Fibroblast of skin of abdomen (primary cell): ENCODE measurements at places on chromosomes 5 and 9.

- DNase-seq, result no peak
These were observed 19.3 kb downstream of the AK8 start for GRCh38 chr9:132858751-132859150.

DNA sequence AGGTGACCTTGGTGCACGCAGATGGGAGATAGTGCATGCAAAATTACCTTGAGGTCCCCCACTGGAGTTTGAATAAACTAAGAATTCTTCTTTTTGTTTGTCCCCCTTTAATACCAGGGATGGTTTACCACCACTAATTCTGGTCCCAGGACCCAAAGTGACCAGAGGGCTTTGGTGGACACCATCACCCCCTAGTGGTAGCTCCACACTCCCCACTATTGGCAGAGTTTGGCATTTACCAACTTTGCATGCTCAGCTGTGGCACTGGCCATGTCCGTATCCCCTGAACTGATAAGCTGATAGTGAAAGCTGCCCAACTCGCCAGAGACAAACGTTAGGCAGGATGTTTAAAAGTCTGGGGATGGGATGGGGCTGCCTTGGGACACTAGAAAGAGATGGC lies 3.3 kb downstream of the ASTN2 start:
- no peak for DNase-seq

DNA sequence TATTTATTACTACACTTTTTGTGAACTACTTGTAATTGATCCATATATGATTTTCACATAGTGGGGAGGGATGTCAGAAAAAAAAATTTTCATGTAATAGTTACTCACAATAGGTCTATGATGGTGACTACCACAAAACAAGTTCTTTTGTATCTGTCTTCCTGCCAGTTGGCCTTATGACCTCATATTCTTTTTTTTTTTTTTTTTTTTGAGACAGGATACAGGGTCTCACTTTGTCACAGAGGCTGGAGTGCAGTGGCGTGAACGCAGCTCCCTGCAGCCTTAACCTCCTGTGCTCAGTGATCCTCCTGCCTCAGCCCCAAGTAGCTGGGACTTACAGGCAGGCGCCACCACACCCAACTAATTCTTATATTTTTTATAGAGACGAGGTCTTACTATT lies 10.9 kb downstream of the SEC24A start:
- DNase-seq, result no peak

DNA sequence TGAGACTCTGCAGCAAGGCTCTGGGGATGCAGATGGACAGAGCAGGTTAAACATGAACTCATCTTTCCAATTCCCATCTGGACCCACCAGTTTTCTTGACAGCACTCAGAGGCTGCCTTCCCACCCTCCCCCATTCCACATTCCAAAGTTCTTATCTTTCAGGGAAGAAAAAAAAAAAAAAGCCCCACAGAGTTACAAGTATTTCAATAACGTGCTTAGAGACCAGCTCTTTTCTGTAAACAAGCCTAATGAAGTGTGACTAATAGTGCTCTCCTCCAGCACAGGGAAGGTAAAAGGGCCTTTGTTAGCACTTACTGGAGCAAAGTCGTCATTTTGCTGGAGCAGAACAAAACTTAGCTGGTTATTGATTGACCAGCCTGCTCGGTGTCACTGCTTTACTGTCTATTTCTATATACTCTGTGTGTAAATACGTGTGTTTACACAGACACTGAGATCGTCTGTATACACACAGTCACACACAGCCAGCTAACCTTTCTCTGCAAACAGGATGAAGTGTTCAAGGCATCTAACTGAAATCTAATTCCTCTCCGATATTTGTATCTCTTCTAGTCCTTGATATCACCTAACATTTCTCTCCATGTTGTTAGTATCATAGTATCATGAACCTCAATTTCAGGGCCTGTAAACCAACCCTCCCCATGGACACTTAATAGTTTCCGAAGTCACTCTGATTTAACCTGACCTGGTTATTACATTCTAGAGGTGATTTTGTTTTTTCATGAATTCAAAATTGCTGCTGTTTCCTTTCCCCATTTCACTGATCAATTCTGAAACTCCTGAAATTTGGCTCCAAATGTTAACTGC lies 84.9 kb downstream of the ZNF608 start:
- peak; percentile 87 for DNase-seq

DNA sequence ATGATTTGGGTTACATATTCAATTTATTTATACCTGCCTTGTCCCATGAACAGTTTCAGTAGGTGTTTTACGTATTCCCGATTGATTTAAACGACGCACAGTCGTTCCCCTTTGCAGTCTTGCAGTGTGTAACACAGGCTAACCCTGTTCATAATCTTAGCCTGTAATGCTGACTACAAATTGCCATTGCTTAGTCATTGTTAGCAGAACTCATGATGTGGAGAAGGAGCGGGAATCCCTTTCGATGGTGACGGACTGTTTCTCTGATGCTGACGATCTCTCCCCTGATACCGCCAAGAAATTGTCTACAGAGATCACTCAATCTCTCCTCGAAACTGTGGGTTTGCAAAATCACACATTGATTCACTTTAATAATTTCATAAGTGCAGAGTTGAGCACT lies 93.2 kb downstream of the MRPL36 start:
- no peak for DNase-seq

- DNase-seq, result peak; percentile 65
These were observed 245.2 kb upstream of the TARS1 start for GRCh38 chr5:33195431-33196165.

- DNase-seq, result no peak
These were observed 10.0 kb downstream of the OTULINL start for GRCh38 chr5:14591548-14591947.

DNA sequence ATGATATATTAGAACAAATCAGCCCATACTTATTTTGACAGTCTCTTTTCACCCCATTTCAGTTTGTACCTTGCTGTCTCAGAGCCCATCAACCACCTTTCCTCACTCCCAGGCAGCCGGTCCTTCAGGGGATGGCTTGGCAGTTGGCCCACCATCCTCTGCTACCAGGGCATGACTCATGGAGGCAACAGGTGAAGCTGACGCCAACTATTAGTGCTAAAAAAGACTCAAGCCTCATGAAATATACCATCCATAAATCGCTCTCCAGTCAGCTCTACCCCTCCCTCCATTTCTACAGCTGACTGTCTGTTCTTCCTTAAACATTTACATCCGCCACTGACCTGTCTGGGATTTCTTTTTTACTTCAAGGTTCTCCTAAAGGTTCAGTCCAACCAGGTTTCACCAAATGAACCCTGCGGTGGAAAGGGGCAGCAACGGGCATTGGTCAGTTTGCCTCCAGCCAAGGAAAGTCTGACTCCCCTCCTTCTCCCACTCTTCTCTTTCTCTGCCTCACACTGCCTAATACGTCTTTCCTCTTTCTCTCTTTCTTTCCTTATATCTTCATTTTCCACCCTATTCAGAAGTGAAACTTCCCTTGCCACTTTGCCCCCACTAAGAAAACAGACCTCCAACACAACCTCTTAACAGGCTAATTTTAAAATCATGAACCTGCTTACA lies 439.1 kb downstream of the RAB3C start:
- no peak for DNase-seq

DNA sequence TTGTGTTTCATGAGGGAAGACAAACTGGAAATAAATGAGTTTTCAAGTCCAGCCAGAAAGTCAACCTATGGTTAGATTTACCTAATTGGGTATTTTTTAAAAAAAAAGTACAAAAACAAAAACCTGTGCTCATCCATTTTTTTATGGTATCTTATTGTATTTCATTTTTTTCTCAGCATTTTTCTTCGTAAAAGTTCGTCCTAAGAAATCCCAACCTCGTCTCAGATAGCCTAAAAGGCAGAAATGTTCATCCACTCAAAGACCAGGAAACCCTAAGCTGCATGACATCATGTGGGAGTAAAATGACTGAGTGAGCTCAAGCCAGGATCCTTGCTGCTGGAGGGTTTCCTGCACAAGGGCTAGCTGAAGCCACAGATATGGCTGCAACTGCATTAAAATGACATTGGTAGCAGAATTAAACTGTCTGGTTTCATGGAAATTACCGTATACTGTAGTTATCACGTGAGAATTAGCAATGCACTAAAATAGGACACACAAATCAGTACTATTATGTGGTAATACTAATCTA lies 70.4 kb downstream of the NFIB start:
- no peak for DNase-seq

DNA sequence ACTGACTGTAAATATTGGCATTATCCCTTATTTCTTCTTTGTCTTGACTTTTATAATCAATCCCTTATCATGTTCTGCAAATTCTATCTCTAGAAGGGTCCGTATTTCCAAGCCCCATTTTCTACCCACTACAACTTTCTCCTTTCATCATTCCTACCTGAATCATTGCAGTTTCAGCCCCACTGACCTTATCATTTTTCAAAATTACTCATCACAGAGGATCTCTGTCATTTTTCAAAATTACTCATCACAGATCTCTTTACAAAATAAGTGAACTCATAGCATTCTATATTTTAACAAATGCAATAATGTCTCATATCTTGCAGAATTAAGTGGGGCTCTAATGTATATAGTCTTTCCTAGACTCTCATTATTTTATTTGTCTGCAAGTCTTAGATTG lies 256.9 kb upstream of the COX7C start:
- DNase-seq, result no peak

- DNase-seq, result no peak
These were observed 39.3 kb upstream of the ORM1 start for GRCh38 chr9:114283551-114284111.

DNA sequence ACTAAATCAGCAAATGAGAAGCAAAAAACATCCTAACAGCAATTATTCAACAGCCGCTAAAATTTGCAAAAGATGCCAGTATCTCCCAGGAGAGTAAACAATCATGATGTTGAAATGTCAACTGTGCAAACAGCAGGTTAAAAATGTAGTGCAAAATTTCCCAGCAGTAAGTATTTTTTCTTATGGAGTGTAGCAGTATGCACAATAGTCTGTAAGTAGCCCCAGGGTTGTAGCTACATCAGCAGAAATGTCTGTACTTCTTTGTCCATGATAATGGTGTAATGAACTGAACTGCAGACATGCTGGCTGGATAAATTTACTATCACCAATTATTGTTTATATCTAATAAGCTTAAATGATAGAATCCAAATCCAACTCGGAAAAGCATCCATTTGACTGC lies 31.4 kb downstream of the GRIN3A start:
- no peak for DNase-seq

DNA sequence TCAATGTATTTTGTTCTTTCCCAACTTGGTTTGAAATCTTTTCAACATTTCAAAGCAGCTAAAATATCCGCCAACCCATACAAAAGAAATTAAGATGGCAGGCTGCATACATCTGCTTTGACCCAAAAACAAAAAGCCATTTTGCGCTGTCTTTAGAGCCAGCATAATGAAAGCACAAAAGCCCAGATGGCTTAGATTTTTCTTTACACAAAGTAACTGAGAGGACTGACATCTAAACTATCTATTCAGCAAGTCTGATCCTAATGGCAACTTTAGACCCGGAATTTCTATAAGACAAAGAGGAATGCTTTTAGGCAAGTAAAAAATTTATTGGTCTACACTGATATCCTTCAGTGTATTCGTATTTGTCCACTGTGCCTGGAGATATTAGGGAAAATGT lies 86.3 kb downstream of the MYO10 start:
- no peak for DNase-seq

DNA sequence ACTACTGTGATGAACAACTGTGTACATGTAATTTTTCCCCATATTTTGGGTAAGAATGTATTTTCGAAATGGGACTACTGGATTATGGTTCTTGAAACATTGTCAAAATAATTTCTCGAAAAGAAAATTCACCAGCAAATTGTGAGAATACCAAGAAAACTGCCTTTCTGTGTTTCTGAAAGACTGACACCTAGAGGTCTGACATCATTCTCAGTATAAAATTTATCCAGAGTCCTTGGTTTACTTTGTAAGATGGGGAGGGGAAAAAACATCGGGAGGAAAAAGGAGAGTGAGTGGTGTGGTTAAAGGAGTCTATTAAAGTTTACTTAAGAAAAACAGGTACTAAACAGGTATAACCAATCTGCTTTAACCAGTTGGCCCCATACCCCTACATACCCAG lies 149.2 kb downstream of the CEP120 start:
- DNase-seq, result no peak

DNA sequence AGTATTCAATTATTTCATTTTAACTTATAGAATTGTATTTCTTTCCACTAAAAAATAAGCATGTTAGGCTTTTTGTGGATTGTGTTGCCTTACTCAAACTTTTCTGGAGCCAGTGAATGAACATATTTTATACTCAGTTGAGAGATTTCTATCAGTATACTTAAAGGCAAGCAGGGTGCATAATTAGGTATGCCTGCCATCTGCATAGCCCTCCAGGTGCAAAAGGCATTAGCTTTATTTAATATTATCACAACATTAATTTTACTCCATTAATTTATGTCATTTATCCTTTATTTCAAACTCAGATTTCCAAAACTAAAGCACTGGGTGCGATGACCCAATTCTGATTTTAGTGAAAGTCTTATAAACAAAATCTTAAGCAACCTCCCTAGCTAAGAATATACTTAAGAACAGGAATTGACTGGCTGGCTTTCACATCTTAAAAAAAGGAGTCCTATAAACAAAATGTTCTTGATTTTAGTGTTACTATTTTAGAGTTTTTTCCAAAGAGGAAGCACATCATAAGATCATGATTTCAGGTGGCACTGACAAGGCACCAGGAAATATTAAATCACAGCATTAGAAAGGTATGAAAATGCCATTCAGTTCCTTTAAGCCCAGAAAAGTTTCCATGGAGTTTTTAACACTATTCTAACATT lies 178.4 kb downstream of the MPDZ start:
- no peak for DNase-seq

GRCh38 chr5:100273846-100274580 lies 261.2 kb upstream of the FAM174A start:
- DNase-seq, result no peak

DNA sequence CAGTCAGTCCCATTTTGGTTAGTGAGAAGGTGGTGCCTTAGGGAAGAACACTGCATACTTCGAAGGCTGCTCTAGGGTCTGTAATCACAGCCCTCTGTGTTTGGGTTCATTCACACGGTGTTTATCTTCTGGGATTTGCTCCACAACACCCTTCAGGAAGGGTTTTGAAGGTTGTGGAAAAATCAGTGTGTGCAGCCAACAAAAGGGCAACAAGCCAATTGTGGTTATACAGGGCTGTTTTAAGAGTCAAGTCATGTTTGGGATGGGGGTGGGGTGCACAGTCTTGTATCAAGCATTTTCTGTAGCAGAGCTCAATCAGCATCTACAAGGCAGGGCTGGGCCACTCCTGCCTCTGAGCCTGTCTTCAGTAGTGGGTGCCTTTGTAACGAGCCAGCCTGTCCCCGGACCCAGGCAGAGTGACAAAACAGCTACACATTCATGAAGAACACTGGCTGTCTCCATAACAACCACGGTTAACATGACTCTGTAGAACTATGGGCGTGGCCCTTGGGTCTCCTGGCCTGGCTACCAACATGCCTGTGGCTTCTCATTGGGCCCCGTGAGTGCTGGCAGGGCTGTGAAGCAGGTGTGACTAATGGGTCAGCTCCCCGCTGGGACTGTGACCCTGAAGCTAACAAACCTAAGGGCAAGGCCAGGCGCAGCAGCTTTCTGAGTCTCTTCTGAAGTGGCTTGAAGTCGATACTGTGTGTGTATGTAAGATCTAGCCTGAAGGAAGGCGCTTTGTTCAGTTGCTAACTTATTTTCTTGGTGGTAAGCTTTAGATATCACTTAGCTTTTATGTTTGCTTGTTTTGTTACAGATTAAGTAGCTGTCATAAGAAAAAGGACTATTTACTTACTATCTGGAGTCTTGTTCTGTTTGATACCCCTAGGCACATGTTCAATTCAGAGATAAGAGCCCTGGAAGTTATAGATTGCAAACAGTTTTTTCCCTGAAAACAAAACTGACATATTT lies 27.9 kb upstream of the GOLM1 start:
- DNase-seq, result peak; percentile 81

- DNase-seq, result peak; percentile 11
These were observed 312.0 kb downstream of the CDK5RAP2 start for GRCh38 chr9:120267929-120268328.

- DNase-seq, result no peak
These were observed 107.3 kb downstream of the DAB2IP start for GRCh38 chr9:121758693-121759092.
